ENCODE measurements at places on chromosomes 11 and 22.

DNA sequence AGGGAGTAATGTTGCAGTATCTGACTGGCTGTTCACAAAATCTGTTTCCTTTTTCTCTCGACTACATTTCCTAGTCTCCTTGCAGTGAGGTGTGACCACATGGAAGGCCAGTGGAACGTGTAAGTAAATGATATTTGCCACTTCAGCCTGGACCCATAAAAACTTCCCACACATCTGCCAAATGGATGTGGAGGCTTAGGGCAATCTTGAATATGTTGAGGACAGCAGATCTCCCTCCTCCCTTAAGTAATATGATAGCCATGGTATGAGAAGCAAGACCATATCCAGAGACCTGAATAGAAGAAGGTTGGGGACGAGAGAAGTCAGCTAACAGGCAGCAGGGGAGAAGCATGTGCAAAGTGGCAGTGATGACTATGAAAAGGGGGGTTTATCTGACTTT, 33.0 kb upstream of the C11orf87 start:
- no peak for DNase-seq

DNA sequence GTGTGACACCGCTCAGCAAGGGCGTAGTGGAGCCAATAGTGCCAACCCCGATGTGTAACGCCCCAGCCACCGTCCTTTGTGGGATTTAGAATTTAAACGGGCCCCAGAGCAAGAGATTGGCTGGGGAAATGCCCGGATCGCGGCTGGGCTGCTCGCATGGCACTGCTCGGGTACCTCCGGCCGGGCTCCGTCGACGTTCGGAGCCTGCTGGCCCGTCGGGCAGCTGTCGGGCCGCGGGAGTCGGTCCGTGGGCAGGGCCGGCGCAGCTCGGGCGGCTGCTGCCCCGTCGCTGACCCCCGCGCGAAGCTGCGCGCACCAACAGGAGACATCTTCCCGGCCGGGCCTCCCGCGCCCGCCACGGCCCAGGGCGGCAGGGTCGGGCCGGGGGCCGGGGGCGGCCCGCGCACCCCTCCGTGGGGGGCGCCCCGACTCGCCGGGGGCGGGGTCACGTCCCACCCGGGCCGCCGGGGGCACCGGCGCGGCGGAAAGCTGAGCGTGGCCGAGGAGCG, 1.3 kb upstream of the KDM2A start:
- peak; percentile 68 for DNase-seq

GRCh38 chr11:19156892-19157291, 39.9 kb downstream of the ZDHHC13 start:
- no peak for DNase-seq

GRCh38 chr11:93604008-93604660, 57.3 kb upstream of the CEP295 start:
- DNase-seq = no peak

GRCh38 chr22:39645532-39645931, 75.0 kb downstream of the CACNA1I start:
- no peak for DNase-seq

GRCh38 chr22:39101226-39101625, 4.2 kb downstream of the APOBEC3H start:
- DNase-seq = no peak

DNA sequence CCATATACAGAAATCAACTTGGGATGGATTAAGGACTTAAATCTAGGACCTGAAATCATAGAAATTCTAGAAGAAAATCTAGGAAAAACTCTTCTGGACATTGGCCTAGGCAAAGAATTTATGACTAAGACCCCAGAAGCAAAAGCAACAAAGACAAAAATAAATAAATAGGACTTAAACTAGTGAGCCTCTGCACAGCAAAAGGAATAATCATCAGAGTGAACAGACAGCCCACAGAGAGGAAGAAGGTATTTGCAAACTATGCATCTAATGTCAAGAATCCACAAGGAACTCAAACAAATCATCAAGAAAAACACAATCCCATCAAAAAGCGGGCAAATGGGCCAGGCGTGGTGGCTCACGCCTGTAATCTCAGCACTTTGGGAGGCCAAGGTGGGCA, 32.4 kb downstream of the TTC28 start:
- DNase-seq = no peak

- no peak for DNase-seq
These were observed 108.9 kb downstream of the SGSM3 start for GRCh38 chr22:40479126-40479800.

- DNase-seq = no peak
These were observed 522.9 kb downstream of the NTM start for GRCh38 chr11:131893103-131893890.

DNA sequence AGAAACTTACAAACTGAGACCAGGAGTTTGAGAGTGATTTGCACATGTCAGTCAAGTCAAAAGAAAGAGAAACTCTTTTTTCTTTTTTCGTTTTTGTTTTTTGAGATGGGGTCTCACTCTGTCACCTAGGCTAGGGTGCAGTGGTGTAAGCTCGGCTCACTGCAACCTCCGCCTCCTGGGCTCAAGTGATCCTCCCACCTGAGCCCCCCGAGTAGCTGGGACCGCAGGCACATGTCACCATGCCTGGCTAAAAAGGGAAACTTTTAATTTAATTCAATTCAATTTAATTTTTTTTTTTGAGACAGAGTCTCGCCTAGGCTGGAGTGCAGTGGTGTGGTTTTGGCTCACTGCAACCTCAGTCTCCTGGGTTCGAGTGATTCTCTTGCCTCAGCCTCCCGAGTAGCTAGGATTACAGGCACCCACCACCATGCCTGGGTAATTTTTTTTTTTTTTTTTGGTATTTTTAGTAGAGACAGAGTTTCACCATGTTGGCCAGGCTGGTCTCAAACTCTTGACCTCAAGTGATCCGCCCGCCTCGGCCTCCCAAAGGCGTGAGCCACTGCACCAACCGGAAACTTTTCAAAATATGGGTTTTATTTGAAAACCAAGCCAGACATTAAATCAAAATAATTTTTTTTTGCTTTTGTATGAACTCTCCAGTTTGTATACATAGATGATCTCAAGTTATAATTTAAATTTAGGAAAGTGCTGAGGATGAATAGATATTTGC, 9.9 kb downstream of the UCP3 start:
- no peak for DNase-seq

DNA sequence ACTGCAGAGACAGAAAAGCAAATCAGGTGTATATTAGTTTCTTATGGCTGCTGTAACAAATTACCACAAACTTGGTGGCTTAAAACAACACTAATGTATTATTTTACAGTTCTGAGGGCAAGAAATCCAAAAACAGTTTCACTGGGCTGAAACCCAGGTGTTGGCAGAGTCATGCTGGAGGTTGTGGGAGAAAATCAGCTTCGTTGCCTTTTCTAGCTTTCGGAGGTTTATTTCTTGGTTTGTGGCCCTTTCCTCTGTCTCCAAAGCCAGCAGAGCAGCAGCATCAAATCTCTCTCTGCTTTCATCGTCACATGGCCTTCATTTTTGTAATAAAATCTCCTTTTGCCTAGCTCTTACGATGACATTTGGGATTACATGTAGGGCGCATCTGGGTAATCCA, 33.0 kb upstream of the OR6M1 start:
- no peak for DNase-seq

GRCh38 chr11:68146010-68146540, 24.9 kb upstream of the CHKA start:
- DNase-seq = no peak

DNA sequence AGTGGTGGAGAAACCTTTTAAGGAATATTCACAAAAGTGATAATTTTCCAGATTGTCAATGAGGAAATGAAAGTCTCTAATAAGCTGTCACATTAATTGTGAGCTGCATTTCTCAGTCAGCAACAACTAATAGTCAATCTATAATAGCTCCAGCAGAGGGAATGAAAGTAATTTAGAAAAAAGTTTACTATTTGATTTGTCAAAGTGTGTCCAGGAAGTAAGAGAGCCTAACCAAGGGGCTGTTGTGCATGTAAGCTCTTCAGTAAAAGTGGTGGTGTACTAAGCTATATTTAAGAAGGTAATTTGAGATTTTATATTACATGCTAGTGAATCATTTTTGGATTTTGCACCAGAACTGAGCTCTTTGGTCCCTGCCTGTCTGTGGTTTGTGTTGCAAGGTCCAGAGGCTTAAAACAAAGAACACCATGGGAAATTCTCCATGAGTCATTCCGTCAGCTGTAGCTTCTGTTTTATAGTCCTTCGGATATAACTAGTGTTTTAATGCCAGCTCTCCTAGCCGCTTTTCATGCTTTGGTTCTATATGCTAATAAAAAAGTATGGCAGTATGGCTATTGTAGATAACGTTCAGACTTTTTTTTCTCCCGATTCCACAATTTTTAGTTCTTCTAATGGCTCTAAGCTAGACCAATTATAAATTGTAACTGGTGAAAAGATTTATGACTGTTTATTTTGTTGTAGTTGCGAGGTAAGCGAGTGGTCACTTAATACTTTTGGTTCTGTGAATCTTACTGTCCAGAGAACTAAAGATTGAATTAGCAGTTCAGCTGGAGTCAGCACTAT, 64.6 kb downstream of the ARHGEF12 start:
- DNase-seq = no peak

GRCh38 chr11:360326-361280, 8.7 kb upstream of the B4GALNT4 start:
- DNase-seq = no peak

DNA sequence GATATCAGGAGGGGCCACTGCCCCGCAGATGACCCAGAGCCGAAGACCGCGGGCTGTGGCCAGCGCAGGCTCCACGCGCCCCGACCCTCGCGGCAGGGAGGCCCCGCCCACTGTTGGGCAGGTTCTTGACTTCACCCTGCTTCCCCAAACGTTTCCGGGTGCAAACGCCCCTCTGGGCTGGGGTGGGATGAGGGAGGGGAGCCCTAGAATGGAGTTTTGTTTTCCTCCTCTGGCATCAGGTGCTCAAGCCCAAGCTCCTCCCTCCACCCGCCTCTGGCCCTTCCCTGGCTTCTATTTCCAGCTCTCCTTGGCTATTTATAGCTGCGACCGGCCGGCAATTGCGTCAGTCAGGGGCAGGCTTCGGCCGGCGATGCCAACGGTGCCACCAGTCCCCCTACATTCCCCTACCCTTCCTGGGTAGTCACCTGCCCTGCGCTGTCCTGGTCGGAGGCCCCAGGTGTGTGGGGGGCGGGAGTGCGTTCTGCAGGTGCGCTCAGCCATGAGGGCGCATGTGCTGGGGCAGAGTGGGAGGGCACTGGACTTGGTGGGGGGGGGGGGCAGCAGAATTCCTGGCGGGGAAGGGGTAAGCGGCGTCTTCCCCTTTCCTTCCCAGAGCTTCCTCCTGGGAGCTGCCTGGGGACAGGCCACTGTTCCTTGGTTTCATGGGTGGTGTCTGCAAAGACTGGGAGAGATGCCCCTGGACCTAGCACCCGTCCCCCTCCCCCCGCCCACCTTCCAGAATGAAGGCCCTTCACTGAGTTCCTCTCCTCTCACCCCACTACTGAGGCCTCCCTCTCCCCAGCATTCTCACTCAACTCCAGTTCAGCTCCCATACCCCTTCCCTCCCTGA, 23.6 kb downstream of the DUSP8 start:
- DNase-seq = no peak

GRCh38 chr22:26974034-26974433, 316.6 kb downstream of the MIAT start:
- no peak for DNase-seq

DNA sequence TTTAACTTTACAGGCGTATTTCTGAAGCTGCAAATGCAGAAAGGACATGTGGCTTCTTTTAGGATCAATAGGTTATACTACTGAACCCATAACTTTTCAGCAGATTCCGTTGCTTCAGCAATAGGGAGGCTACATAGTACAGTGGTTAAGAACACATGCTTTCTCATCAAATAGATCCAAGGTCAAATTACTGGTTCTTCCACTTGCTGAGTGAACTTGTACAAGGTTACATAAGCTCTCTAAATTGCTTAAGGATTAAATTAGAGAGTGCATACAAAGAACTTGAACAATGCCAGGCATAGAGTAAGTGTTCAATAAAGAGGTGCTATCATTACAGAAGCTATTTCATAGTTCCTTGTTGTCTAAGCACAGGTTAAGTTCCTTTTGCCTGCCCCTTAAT, 129.6 kb downstream of the BARX2 start:
- no peak for DNase-seq

DNA sequence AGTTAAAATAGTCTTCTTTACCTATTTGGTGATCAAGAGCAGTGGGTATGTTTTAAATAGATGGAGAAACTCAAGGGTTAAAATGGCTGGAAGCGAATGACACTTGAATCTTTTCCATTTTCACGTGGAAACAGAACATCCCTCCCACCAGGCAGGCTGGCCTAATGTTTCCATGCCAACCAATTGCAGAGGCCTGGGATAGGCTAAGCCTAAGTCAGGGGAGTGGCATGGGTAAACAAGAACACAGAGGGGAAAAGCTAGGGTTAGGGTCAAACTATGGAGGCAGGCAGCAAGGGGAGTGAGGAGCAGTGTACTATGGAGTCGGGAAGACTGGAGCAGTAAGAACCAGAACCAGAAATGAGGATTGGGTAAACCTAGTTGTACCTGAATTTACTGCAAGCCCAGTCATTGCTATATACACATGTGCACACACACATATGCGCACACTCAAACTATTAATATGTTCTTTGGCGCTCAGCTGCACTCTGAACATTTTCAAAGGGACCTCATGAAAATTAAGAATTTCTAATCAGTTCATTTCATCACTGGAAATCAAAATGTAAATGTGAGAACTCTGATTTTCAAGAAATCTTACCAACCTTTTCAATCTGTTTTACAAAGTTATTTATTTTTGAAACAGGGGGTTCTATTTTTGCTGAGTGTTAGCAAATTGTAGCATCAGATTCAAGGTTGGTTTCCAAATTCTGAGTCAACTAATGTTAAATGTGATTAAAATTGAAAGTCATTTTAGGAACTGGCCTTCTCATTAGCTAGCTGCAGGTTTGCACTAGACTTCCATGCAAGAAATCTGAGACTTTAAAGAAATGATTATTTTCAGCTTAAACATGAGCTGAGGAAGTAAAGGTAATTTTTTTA, 327.0 kb upstream of the CCDC90B start:
- DNase-seq = no peak

- no peak for DNase-seq
These were observed 10.6 kb downstream of the LRRC32 start for GRCh38 chr11:76659672-76660532.

DNA sequence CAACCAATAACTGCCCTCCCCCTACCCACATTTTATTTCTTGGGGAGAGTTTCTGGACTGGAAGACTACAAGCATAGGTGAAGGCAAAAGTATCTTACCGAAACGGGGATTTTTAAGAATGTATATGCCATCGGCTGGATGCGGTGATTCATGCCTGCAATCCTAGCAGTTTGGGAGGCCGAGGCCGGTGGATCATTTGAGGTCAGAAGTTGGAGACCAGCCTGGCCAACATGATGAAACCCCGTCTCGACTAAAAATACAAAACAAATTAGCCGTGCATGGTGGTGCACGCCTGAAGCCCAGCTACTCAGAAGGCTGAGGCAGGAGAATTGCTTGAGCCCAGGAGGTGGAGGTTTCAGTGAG, 20.8 kb upstream of the SLN start:
- no peak for DNase-seq

All from activated CD4-positive, alpha-beta T cell treated with anti-CD3 and anti-CD28 coated beads for 48 hours (primary cell).